ENCODE measurements at places on chromosomes 5 and 9.
A peak's percentile ranks its signal among the peaks of the same experiment; 100 is the strongest.

DNA sequence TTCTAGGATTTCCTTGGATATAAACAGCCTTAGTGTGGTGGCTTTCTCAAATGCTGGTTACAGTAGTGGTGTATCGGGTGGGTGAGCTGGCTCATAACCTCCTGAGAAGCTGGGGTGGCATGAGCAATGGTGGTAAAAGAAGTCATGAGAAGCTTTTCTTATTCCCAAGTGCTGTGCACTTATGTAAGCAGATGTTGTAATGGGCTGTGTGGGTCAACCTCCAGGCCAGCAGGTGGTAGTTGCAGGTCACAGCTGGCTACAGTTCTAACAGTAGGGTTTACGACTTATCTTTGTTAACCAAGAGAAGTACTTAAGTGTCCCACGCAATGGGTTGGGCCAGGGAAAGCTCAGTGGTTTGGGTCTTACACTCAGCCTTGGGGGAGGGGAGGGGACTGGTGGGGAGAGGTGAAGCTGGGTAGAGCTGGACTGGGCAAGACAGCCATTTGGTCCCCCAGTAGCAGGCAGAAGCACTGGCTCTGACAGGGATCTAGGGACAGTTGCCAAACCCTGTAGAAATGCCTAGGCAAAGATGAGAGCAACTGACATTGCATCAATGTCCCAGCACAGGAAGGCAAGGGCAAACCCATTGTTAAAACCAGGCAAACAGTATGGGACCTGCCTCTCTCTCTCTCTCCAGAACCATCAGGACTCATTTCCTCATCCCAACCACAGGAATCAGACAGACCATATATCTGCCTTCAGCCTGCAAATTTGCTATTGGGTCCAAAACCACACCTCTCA, 76.8 kb downstream of the RNF130 start:
- no peak for DNase-seq

GRCh38 chr9:133251773-133252172, 23.2 kb downstream of the ABO start:
- DNase-seq = no peak

DNA sequence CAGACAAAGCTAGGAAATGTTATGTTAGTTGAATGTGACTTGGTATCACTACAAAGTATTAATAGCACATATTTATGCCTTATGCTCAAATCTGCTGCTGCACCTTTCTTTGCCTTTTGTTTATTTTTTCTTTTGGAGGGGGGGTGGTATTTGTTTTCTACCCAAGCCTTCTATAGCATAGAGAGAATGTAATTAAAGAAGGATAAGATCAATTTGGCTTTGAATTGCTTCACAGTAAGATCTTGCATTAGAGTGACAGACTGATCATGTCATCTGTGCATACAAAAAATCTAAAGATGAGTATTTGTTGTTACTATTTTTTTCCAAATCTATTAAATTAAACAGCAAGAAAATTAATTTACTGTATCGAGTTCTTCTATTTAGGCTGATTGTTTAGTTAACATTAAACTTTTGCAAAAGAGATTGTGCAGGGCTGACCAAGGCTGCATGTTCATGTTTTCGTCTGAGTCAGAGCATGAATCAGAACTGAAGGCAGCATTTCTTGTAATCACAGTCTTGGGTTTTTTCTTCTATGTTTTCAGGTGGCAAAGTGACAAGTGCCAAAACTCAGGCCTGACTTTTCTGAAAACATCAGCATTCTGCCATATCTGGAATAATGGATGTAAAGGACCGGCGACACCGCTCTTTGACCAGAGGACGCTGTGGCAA, 1007.1 kb upstream of the WWC1 start:
- no peak for DNase-seq

DNA sequence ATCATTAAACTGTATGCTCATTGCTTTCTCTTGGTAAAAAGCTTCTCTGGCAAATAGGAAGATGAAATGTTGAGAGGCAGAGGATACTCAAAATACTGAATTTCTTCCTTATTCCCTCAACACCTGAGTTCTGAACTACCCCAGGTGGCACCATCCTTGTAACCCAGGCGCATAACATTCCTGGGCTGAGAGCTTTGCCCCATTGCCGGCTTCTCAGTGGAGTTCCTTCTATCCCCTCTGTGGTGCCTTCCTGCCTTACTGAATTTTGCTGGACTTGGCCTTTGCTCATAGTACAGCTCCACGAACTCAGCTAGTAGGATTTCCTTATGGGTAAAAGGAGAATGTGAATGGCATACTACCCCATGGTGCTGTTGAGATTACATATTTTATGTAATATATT, 54.7 kb downstream of the BASP1 start:
- no peak for DNase-seq

- no peak for DNase-seq
These were observed 50.6 kb upstream of the RAPGEF6 start for GRCh38 chr5:131685516-131686171.

DNA sequence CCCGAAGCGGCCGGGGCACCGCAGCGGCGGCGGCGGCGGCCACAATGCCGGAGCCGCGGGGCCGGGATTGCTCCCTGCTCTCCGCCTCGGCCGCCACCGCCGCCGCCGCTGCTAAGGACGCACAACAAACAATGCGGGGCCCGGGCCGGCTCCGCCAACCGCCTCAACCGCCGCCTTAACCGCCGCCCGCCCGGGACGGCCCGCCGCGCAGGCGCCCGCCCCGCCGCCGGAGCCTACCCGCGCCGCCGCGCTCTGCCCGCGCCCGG, 254 bp downstream of the STRBP start:
- no peak for DNase-seq

GRCh38 chr9:22206833-22207232, 197.7 kb upstream of the CDKN2B start:
- no peak for DNase-seq

DNA sequence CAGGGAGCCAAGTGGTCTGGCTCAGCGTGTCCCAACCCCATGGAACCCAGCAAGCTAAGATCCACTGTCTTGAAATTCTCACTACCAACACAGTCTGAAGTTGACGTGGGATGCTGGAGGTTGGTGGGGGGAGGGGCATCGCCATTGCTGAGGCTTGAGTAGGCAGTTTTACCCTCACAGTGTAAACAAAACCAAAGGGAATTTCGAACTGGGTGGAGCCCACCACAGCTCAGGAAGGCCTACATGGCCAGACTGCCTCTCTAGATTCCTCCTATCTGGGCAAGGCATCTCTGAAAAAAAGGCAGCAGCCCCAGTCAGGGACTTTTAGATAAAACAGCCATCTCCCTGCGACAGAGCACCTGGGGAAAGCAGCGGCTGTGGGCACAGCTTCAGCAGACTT, 17.1 kb upstream of the FBXL17 start:
- DNase-seq = no peak

- no peak for DNase-seq
These were observed 69.5 kb upstream of the ANXA1 start for GRCh38 chr9:73081979-73082657.

- peak; percentile 75 for DNase-seq
These were observed 438 bp downstream of the SOX30 start for GRCh38 chr5:157651623-157652376.

- no peak for DNase-seq
These were observed 46.4 kb upstream of the EXOC3 start for GRCh38 chr5:396531-396961.

DNA sequence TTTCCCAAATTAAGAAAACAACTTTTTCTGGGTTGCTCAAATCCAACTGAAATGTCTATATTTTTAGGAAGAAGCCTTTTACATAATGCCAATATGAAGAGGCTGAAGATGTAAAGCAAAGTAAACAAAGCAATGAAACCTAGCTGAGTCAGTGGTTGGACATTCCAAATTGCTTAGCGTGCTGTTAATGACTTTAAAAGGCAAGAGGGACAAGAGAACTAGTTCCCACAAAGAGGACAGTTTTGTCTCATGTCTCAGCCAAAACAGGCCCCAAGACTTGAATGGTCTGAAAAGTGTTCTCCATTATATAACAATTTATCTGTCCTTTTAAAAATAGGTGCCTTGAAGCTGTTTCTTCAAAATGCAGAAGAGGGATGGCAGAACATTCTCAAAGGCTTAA, 407.0 kb downstream of the ENC1 start:
- DNase-seq = no peak

GRCh38 chr5:149320791-149321330, 24.4 kb upstream of the GRPEL2 start:
- no peak for DNase-seq

DNA sequence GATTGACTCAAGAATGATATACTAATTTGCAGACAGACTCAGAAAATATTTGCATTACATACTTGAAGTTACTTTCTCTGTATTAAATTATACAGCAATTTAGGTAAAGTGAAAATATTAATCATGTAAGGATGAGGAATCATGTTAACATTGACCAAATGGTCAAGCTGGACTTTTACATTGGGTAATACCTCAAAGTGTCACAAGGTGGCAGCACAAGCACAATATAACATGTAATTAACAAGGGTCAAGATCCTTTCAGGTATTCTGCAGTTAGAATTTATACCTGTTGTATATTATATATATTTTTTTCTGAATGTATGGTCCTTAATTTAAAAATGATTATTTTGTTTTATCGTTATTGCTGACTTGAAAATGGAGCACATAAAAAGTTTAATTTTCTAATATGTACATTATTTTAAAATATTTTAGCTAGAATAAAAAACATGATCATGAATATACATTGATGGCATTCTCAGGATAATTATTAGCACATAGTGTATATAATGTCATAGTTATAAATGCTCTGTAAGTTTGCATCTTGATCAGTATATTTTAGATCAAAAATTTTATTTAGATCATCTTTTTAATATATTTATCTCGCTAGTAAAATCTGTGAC, 8.6 kb downstream of the HAPLN1 start:
- DNase-seq = no peak

- peak; percentile 86 for DNase-seq
These were observed 42.0 kb downstream of the ITK start for GRCh38 chr5:157222506-157223230.
